ENCODE measurements at places on chromosomes 13 and 19.

- no peak for DNase-seq
Measured at GRCh38 chr13:35741657-35742056, 265.2 kb upstream of the MAB21L1 start.

DNA sequence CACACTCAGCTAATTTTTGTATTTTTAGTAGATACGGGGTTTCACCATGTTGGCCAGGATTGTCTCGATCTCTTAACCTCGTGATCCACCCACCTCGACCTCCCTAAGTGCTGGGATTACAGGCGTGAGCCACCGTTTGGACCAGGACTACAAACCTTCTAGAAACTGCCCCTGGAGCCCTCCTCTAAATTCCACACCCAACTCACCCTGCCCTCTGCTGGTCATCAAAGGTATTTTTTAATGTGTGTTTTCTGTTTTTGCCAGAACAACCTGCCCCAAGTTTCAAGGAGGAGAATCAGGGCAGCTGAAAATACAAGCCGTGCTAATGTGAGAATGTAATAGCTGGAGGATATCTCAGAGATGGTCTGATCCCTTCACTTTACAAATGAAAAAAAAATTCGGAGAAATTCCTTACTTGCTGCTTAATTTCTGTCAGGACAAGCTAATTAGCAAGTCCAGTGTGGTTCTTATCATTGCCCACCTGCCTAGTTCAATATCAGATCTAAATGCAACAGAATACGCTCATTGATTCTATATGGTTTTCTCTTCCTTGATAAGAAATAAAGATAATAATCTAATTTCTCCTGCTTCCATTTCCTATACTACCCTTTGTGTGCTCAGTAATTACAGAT lies 4.1 kb downstream of the ATP8A2 start:
- no peak for DNase-seq

DNA sequence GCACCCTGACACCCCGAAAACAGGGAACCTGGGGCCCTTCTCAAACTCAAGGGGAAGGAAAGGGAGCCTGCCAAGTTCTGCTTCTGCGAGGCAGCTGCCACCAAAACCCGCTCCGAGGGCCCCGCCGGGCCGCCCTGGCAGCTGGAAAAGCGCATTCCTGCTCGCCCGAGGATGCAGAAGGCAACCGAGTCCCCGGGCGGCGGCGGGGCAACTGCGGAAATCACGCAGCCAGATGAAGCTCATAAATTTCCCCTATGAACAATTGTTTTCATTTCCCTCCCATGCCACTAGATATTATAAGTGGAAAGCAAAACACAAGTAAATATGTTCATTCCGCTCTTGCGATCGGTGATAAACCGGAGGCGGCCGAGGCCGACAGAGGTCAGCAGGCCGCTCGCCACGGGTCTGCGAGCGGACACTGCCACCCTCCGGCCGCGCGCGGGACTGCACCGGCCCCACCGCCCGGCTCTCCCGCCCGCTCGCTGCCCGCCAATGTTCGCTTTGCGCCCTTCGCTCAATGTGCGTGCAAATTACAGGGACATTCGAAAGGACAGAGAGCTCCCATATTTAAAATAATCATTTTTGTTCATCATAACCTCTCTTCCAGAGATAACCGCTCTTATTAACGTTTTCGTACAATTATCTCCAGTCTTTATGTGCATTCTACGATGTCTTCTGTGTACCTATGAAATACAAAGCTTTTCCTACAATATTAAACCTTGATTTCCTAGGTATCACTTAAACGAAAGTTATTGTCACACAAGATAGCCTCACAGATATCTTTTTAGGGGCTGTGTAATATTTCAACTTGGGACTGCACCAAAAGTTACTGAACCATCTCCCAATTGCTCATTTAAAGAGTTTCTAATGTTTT lies 120.8 kb upstream of the ZNF507 start:
- DNase-seq: peak; percentile 66

GRCh38 chr13:51557875-51558612 lies 26.2 kb upstream of the WDFY2 start:
- DNase-seq: no peak
